ENCODE measurements at places on chromosomes 1 and 21. TPM values are rescaled to one million over a fixed set of nuclear protein-coding genes. Genes with fewer than 3 reads are reported as not detected.

The OR2T10 gene
- not detected for total RNA-seq

The IFI44L gene
- total RNA-seq = 0.10 TPM

The TNNT2 gene
- total RNA-seq = 0.30 TPM

The PLA2G2C gene
- total RNA-seq = not detected

The CRYBG2 gene
- total RNA-seq = 1.6 TPM

The OR2AK2 gene
- not detected for total RNA-seq

The KCNN3 gene
- 0.05 TPM for total RNA-seq

The CLCNKB gene
- not detected for total RNA-seq

The PGLYRP4 gene
- not detected for total RNA-seq

The S100A7 gene
- total RNA-seq = not detected

The UBXN10 gene
- not detected for total RNA-seq

The KRTAP21-3 gene
- total RNA-seq = not detected

The CCDC190 gene
- total RNA-seq = not detected

The STIL gene
- total RNA-seq = 9.8 TPM

The OR2G2 gene
- not detected for total RNA-seq

The LRIF1 gene
- total RNA-seq = 26.2 TPM

The RNU1-2 gene
- total RNA-seq = not detected

The AMY1B gene
- total RNA-seq = not detected

The LCE1A gene
- not detected for total RNA-seq

The DNASE2B gene
- not detected for total RNA-seq

The LCE3D gene
- 0.59 TPM for total RNA-seq

The SLAMF1 gene
- not detected for total RNA-seq

The DNAJB4 gene
- total RNA-seq = 41.3 TPM

The HPDL gene
- total RNA-seq = 3.6 TPM

The LCA5L gene
- 0.97 TPM for total RNA-seq

The LCE2B gene
- total RNA-seq = not detected

The BOLA1 gene
- 26.1 TPM for total RNA-seq

The MX2 gene
- total RNA-seq = not detected

The CRP gene
- total RNA-seq = not detected

The TLR5 gene
- total RNA-seq = 0.07 TPM

The KIF14 gene
- 13.1 TPM for total RNA-seq

The QSOX1 gene
- 85.2 TPM for total RNA-seq

Measured in A549 treated with CpdA at 1 μM for 4 hours (cell line).